ENCODE measurements at places on chromosomes 7 and 10.

- no peak for DNase-seq
Observed at GRCh38 chr7:157814931-157815705, 478.3 kb downstream of the DNAJB6 start.

DNA sequence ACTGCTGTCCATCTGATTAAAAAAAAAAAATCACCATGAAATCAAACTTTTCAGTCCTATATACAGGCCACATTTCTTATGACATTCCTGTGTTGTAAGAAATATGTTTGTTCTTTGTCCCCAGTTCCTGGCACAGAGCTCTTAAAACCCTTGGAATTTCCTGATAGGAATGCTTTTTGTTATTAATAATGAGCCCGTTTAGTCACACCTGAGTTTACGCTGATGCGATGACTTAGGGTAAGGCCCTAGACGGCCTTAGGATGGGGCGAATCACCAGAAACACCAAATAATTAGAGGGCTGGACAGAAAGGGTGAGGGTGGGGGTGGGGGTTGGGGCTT lies 17.5 kb downstream of the TSPAN15 start:
- DNase-seq: no peak

GRCh38 chr10:92811986-92812385 lies 36.3 kb upstream of the EXOC6 start:
- no peak for DNase-seq

- DNase-seq: no peak
Observed at GRCh38 chr7:78677391-78677790, 776.1 kb downstream of the MAGI2 start.

GRCh38 chr7:80453699-80454340 lies 58.0 kb downstream of the GNAT3 start:
- DNase-seq: no peak

- no peak for DNase-seq
Observed at GRCh38 chr7:105990141-105990540, 27.1 kb downstream of the CDHR3 start.

DNA sequence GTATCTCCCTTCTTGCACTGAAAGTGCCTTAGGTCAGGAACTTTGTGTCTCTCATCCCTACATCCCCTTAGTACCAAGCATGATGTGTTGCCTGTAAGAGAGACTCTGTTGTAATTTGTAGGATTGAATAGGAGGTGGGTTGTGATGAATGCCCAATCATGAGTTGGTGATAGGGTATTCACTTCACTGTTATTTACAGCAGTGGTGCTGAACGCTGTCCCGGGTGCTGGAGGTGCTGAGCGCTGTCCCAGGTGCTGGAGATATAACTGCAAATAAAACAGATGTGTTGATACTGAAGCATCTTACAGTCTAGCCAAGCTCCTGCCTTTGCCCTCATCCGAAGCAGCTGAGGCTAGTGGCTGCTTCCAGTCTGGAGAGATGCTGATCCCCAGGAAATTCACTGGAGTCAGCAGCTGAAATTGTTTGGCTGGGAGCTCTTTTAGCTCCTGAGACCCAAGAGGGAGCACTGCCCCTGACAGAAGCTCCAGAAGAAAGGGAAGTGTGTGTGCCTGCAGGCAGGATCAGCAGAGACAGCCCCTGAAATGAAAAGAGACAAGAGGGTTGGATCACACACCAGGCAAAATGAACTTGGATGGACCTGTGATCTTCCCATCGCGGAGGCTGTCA lies 183.4 kb downstream of the SORCS3 start:
- DNase-seq: no peak

DNA sequence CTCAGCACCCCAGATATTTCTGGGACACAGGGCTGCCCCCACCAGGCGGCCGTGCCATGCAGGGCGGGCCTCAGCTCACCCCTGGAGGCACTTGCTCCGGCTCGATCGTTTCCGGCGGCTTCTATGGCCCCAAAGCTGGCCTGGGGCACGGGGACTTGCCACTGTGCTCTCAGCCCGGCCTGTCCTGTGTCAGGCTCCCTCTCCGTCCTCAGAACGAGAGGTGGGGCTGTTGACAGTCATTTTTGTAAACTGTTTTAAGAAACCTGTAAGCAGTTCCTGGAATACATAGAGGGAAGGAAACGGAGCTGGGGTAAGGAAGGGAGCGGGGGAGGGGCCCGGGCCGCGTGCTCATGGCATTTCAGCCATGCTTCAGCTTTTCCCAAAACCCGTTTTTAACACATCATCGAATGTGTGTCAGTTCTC lies 30.7 kb upstream of the PRKAR1B start:
- no peak for DNase-seq

GRCh38 chr7:80601999-80602398 lies 36.4 kb upstream of the CD36 start:
- no peak for DNase-seq

Measured in SIG-M5 (cell line).